Stimulated activated CD4-positive, alpha-beta T cell treated with anti-CD3 and anti-CD28 coated beads, Interleukin-1b, Interleukin-23, amount 100 ng/mL, for 1 hour (primary cell): ENCODE measurements at places on chromosomes 1 and 21.

- no peak for DNase-seq
These were observed 174.1 kb upstream of the SGIP1 start for GRCh38 chr1:66359815-66360214.

DNA sequence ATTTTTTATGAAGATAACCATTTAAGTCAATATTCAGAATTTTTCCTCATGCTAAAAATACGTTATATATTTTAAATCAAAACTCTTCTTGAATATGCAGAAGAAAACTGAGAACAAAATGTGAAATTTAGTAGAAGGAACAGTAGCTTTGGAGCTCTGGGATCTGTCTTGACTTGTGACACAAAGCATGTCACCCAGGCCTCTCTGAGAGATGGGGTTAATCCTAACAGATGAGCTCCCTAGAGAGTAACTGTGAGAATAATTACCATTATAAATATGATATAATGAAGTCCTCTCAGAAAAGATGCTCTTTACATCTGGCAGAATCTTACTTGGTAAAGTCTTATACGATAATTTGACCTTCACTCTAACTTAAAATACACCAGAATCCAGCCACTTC is 272.0 kb downstream of the PTPRC start:
- no peak for DNase-seq

DNA sequence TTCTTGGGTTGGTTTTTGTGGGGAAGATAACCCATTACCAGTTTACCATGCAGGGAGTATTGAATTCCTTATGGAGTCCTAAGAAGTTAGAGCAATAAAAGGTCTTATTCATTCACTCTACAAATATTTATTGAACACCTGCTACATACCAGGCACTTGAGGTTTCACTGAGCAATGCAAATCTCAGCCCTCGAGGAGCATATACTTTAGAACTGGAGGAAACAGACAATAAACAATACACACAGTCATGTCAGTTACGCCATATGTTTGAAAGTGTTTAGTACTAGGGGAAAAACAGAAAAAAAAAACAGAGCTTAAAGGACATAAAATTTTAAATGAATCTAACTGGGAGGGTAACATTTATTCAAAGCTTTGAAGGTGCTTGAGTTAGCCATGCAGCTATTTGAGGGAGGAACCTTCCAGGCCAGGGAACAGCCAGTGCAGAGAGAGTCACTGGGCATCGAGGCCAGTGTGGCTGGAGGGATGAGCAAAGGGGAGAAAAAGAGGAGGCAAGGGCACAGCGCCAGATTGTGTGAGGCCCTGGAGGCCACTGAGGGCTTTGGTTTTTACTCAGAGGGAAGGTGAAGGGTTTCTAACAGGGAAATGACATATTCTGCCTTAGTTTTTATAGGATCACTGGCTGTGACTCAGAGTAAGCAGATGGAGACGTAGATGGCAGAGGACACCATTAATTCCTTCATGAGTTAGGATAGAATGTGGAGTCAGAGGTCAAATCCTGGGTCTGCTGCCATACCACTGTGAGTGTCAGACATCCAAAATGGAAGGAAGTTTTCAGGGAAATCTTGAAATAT is 32.7 kb downstream of the C1orf21 start:
- no peak for DNase-seq

- DNase-seq = no peak
These were observed 90.3 kb downstream of the DISP1 start for GRCh38 chr1:222905151-222905550.
